ENCODE measurements at places on chromosomes 2 and 18. TPM values are rescaled to one million over a fixed set of nuclear protein-coding genes. Genes with fewer than 3 reads are reported as not detected.

Gene CHRND
- total RNA-seq: 91.0 TPM

Gene RNF144A
- 14.9 TPM for total RNA-seq

Gene SCN7A
- 0.18 TPM for total RNA-seq

Gene SLC5A7
- not detected for total RNA-seq

Gene PAIP2B
- 3.1 TPM for total RNA-seq

Gene ANKRD29
- 3.9 TPM for total RNA-seq

Gene IL1RN
- total RNA-seq: not detected

Gene R3HDM1
- total RNA-seq: 52.5 TPM

Gene ST8SIA3
- under 0.01 TPM for total RNA-seq

Gene TEX44
- not detected for total RNA-seq

Gene MAL
- not detected for total RNA-seq

Gene COL5A2
- 215 TPM for total RNA-seq

Gene ACADL
- 1.6 TPM for total RNA-seq

Gene POTEC
- total RNA-seq: not detected

Gene HES6
- total RNA-seq: 44.9 TPM

Gene WDR54
- 33.1 TPM for total RNA-seq

Gene FAM228A
- total RNA-seq: not detected

Gene AKAIN1
- not detected for total RNA-seq

Gene PFN4
- total RNA-seq: 0.81 TPM

Gene L3MBTL4
- total RNA-seq: not detected

Gene HAAO
- 4.7 TPM for total RNA-seq

Gene HOXD4
- total RNA-seq: not detected

Gene ALPP
- total RNA-seq: 0.08 TPM

Gene NEU2
- not detected for total RNA-seq
